ENCODE measurements at places on chromosomes 7 and 10.

GRCh38 chr10:126598009-126598408 is 72.5 kb downstream of the C10orf90 start:
- DNase-seq, result no peak

DNA sequence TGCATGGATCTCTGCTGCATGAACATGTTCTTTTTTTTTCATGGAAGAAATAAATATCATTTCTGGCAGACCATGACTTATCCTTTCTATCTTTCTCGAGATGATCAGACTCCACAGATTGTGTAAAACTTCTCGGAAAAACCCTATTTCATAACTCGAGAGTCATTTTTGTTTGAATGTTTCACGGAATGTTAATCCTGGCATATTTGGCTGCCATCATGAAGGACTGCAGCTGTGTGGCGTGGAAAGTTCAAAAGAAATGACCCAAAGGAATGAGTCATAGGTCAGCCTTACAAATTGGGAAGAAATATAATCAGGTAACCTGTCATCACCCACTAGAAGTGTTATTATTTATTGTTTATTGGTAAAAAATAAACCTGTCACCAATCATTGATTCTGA is 566.8 kb downstream of the SDK1 start:
- DNase-seq, result no peak

- no peak for DNase-seq
Observed at GRCh38 chr7:92799446-92800211, 36.7 kb downstream of the CDK6 start.

- no peak for DNase-seq
Observed at GRCh38 chr10:132807621-132808049, 21.7 kb upstream of the NKX6-2 start.

- no peak for DNase-seq
Observed at GRCh38 chr10:77926566-77927401, at the start of gene DLG5. Gene DLG5 (minus strand): TSS chr10:77926755. CDS start chr10:77926520, 235 bp downstream.

Data from stimulated activated CD8-positive, alpha-beta memory T cell treated with anti-CD3 and anti-CD28 coated beads, Interleukin-2, amount 100 ng/mL, for 48 hours (primary cell).